Motor neuron (in vitro differentiated cells): ENCODE measurements at places on chromosomes 2 and 18.

GRCh38 chr2:101921319-101921952, 70.3 kb upstream of the IL1R2 start:
- no peak for ATAC-seq

- ATAC-seq = no peak
Observed at GRCh38 chr2:3572620-3573019, 2.4 kb upstream of the RPS7 start.

DNA sequence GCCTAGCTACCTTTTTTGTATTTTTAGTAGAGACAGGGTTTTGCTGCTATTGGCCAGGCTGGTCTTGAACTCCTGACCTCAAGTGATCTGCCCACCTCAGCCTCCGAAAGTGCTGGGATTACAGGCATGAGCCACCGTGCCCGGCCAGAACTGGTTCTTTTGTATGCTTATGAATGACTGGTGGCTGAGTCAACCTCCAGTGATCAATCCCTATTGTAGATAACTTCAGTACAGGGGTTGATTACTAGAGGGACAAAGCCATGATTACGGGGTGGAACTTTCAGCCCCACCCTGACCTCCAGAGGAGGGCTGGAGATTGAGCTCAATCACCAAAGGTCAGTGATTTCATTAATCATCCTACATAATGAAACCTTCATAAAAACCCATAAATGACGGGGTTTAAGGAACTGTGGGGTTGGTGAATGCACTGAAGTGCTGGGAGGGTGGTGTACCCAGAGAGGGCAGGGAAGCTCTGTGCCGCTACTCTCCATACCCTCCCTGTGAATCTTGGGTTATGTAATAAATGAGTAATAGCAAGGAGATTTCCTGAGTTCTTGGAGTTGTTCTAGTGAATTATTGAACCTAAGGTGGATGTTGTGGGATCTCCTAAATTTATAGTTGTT, 281.8 kb upstream of the CXCR4 start:
- no peak for ATAC-seq

DNA sequence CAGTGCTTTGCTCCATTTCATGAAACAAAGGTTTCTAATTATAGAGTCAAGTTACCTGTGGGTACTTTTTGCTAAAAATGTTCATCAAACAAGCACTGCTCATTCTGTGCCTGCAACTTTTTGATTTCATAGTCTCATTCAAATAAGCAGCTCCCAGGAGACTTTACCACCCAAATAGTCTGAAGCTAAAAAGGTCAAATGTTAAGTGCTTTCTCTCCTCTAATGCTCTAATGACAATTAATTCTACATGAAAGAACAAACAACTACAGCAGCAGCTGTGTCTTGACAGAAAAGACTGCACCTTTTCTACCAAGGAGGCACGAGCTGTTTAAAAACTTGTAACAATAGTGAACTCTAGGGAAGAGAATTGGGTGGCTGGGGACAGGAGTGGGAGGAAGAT, 65.3 kb downstream of the CCDC93 start:
- no peak for ATAC-seq

DNA sequence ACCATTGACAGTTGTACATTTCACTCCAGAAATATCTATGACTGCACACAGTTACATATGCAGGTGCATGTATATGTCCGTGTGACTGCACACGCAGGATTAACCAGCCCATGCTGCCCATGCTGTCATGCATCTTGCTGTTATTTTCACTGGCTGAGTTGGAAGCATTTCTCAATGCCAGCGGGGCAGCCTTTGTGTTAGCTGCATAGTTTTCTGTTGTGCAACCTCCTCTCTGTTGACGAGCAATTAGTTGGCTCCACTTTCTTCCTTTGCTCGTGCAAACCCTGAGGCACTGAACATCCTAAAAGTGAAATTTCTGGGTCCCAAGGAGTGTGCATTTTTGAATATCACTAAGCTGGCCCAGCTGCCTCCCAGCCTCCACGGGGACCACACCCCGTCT, 133.4 kb upstream of the GLI2 start:
- no peak for ATAC-seq

- ATAC-seq = no peak
Observed at GRCh38 chr18:70313640-70314039, 24.8 kb downstream of the SOCS6 start.
